ENCODE measurements at places on chromosomes 11 and 22.
A peak's percentile ranks its signal among the peaks of the same experiment; 100 is the strongest.

GRCh38 chr11:130003717-130004001 lies 1.0 kb upstream of the PRDM10 start:
- H3K27ac ChIP-seq = peak overlapping the region; percentile 96
- DNase-seq = no peak
- no peaks in the 10 kb centered on the region for H3K36me3 ChIP-seq
- H3K27me3 ChIP-seq = no peaks in the 10 kb centered on the region

DNA sequence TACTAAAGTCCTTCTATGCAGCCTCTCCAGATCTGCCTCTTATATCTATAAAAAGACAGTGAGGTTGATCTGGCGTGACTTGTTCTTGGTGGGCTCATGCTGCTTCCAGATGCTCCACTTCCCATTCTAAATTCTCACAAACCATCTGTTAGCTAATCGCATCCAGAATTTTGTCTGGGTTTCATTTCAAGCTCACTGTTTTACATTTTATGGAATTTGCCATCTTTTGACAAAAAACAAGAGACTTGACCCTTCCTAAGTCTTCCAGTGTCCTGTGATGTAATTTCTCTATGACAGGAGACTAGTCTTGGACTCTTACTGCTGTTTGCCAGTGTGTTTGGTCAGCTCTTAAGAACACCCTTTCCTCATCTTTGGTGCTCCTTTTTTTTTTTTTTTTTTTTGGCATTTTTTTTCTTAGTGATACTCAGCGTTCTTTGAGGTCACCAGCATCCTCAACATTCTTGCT lies 23.0 kb downstream of the CRKL start:
- H3K27ac ChIP-seq = no peak overlapping the region
- no peaks in the 10 kb centered on the region for H3K36me3 ChIP-seq
- H3K27me3 ChIP-seq = no peaks in the 10 kb centered on the region
- no peak overlapping the region for H3K4me3 ChIP-seq
- peaks cover 15% of the 10 kb centered on the region for H3K4me1 ChIP-seq

DNA sequence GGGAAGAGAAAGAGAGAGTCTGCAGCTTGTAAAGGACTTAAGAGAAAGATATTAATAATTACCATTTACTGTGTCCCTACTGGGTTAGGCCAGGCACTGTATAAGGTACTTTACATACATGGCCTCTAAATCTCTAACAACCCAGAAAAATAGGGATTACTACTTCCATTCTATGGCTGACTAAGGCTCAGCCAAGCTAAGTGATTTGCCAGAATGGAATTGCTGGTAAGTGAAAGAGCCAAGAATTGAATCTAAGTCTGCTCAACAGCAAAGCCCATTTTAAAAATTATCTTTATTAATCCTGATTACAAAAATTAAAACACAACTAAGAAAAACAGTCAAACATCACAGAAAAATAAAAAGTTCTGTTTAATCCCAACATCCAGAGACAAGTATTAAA lies 21.4 kb downstream of the XRRA1 start:
- H3K4me1 ChIP-seq = no peaks in the 10 kb centered on the region
- no peak for DNase-seq
- no peaks in the 10 kb centered on the region for H3K27me3 ChIP-seq

DNA sequence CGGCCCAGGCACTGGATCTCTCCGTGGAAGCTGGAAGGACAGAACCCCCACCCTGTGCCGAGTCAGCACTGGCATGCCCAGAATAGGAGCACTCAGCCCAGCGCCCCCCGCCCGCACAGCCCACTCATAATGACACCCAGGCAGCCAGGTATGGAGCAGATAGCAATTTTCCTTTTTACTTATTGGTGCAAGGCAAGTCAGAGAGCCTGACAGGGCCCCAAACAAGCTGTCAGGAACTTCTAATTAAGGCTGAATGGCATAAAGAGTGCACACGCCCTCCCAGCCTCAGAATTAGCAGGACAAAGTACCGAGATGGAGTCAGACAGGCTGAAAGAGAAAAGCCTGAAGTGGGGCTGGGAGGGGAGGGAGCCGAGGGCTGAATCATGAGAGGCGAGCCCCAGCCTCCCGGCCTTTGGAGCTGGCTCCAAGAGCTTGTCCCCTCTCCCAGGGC lies 76.9 kb downstream of the DSCAML1 start:
- H3K4me3 ChIP-seq = no peak overlapping the region
- H3K4me1 ChIP-seq = peaks cover 4% of the 10 kb centered on the region
- DNase-seq = no peak

DNA sequence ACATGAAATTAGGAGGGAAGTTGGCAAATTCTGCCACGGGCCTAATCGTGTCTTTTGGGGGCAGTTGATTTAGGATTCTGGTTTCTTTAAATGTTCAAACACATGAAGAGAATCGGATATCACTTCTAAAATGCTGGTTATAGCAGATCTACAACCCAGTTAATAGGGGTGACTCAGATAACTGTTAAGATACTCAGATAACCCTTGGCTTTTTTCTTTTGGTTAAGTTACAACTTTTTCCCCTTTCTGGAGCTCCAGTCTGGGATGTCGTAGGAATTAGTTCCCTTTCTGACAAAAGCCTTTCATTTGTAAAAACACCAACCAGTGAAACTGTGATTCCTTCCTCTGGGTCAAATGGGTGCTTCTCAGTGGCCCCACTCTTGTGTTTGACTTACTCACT lies 976 bp downstream of the DEPDC7 start:
- DNase-seq = no peak
- peaks cover 3% of the 10 kb centered on the region for H3K4me1 ChIP-seq
- peak overlapping the region; percentile 51 for H3K4me3 ChIP-seq
- no peaks in the 10 kb centered on the region for H3K36me3 ChIP-seq
- no peaks in the 10 kb centered on the region for H3K27me3 ChIP-seq
- no peak overlapping the region for H3K27ac ChIP-seq

GRCh38 chr11:67240576-67241389 lies 25.5 kb upstream of the GRK2 start:
- no peaks in the 10 kb centered on the region for H3K36me3 ChIP-seq
- peak overlapping the region; percentile 78 for H3K27ac ChIP-seq
- DNase-seq = peak; percentile 58
- H3K4me1 ChIP-seq = peaks cover 10% of the 10 kb centered on the region
- H3K4me3 ChIP-seq = peak overlapping the region; percentile 46

GRCh38 chr11:130418756-130419155 lies 9.7 kb downstream of the ADAMTS8 start:
- H3K27ac ChIP-seq = no peak overlapping the region
- no peak overlapping the region for H3K4me3 ChIP-seq
- DNase-seq = no peak
- no peaks in the 10 kb centered on the region for H3K36me3 ChIP-seq
- no peaks in the 10 kb centered on the region for H3K27me3 ChIP-seq

DNA sequence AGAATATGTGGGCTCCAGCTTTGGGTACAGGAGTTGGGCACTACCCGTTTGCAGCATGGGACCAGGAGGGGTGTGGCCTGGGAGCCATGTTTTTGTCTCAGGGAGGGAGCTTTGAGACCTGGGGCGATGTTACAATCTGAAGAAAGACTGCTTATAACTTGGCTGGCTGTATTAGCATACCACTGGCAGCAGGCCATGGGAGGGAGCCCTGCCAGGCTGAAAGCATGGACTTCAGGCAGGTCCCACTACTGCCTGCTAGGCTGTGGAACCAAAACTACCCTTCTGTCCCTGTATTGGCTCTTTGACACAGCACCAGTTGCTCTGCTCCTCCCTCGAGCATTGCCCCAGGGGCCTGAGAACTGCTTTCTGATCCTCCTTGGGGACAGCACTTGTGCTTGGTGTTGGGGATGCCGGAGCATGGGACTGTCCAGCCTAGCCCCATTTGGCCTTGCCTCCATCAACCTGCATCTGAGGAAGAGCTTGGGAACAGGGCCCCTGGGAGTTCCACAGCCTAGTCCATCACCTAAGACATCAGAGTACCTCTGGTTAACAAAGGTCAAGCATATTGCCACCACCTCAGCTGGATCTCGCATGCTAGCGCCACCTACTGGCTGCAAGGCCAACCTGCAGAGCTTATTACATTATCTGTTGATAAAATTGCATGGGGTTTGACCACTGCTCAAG lies 217.4 kb downstream of the SBF2 start:
- H3K27me3 ChIP-seq = no peaks in the 10 kb centered on the region
- H3K4me3 ChIP-seq = no peak overlapping the region

GRCh38 chr22:40273319-40273718 lies 73.0 kb upstream of the ADSL start:
- H3K36me3 ChIP-seq = no peaks in the 10 kb centered on the region
- H3K27me3 ChIP-seq = no peaks in the 10 kb centered on the region
- peaks cover 5% of the 10 kb centered on the region for H3K4me1 ChIP-seq
- H3K27ac ChIP-seq = no peak overlapping the region

- no peaks in the 10 kb centered on the region for H3K27me3 ChIP-seq
- no peaks in the 10 kb centered on the region for H3K36me3 ChIP-seq
- no peak overlapping the region for H3K4me3 ChIP-seq
- no peaks in the 10 kb centered on the region for H3K4me1 ChIP-seq
These were observed 764.7 kb downstream of the BRD1 start for GRCh38 chr22:49062802-49063544.

DNA sequence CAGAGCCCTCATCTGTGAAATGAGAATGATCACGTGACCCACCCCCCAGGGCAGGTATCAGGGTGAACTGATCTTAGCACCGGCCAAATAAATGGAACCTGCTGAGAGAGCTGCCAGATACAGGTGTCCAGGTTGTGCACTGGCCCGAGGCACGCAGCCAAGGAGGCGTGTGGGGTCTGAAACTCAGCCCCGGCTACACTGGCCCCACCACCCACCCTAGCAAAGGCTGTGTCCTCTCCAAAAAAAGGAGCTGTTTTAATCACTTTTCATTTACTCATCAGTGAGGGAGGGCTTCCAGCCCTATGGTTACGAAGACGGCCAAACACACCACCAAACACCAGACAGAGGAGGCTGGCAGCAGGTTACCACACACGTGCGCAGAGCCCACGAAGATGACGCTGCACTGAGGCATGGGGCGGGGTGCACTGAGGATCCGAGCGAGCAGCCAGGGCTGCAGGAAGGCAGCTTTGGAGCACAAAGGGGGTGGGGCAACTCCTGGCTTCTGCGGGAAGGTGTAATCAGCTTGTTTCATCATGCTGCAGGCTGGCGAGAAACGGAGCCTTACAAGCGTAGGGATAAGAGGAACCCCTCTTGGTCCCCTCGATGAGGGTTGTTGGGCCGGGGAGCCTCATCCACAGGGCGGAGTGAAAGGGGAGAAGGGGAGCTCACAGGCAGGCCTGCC lies 19.5 kb upstream of the SLC22A12 start:
- H3K36me3 ChIP-seq = no peaks in the 10 kb centered on the region
- no peak overlapping the region for H3K4me3 ChIP-seq
- H3K27ac ChIP-seq = no peak overlapping the region

DNA sequence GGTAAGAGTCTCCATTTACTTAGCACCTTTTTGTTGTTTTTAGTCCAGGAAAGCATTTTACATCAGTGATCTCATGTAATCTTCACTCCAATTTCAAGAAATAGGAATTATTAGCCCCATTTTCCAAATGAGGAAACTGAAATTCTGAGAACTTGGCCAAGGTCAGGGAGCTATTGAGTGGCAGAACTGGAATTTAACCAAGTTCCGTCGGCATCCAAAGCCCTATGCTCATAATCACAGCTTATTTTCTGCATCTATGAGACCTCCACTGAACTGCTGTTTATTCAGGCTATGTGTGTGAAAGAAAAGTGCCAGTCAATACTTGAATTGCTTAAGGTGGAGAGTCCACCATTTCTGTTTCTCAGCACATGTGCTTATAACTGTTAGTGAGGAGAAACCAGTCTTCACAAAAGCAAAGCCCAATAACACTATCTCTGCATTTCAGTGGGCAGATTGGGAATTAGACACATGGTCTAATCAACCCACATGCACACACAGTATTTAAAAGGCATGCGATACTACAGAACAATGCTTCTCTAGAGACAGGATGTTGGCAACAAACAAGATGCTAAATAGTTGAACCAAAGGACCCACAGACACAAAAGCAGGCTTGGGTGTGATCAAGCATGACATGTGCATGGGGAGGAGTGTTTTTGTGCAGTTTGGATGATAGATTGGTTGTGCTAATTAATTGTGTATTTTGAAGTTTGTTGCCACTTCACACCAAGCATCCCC lies 780.6 kb downstream of the OPCML start:
- no peaks in the 10 kb centered on the region for H3K36me3 ChIP-seq
- H3K27ac ChIP-seq = no peak overlapping the region
- H3K27me3 ChIP-seq = no peaks in the 10 kb centered on the region

DNA sequence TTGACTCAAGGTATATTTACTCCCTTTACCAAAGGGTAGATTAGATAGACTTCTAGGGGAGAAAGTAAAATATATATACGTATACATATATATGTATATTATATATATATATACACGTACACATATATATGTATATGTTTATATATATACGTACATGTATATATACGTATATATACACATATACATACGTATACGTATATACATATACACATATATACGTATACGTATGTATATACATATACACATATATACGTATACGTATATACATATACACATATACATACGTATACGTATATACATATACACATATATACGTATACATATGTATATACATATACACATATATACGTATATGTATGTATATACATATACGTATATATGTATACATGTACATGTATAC lies 430.5 kb upstream of the ANO3 start:
- H3K36me3 ChIP-seq = no peaks in the 10 kb centered on the region
- no peak overlapping the region for H3K27ac ChIP-seq
- no peaks in the 10 kb centered on the region for H3K27me3 ChIP-seq
- DNase-seq = no peak
- H3K4me3 ChIP-seq = no peak overlapping the region
- H3K4me1 ChIP-seq = no peaks in the 10 kb centered on the region

- DNase-seq = no peak
- no peaks in the 10 kb centered on the region for H3K36me3 ChIP-seq
- no peak overlapping the region for H3K4me3 ChIP-seq
- H3K27ac ChIP-seq = no peak overlapping the region
- H3K27me3 ChIP-seq = no peaks in the 10 kb centered on the region
These were observed 63.8 kb downstream of the ZNRF3 start for GRCh38 chr22:28947125-28947524.

DNA sequence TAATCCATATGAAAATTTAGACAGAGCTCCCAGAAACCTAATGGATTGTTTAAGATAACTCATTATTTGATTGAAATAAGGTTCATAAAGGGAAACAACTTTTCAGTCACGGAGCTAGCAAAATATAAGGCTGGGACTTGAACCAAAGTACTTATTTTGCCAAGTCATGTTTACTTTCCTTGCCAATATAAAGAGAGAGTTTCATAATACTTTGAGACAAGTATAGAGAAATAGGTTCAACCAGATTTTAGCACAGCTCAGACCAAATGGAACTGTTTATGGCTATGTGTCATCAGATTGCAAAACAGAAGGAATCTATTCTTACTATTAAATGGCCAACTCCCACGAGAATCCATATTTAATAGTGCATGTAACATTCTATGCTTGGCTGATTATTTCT lies 1517.5 kb upstream of the TENM4 start:
- DNase-seq = no peak
- no peaks in the 10 kb centered on the region for H3K36me3 ChIP-seq
- H3K4me3 ChIP-seq = no peak overlapping the region
- no peak overlapping the region for H3K27ac ChIP-seq
- no peaks in the 10 kb centered on the region for H3K4me1 ChIP-seq
